ENCODE measurements at places on chromosomes 5 and 9. TPM values are rescaled to one million over a fixed set of nuclear protein-coding genes. Genes with fewer than 3 reads are reported as not detected.

Gene PPP2R2B
- 21.3 TPM for total RNA-seq

Gene PCSK1
- 2.7 TPM for total RNA-seq

Gene LECT2
- not detected for total RNA-seq

Gene BARHL1
- not detected for total RNA-seq

Gene NINJ1
- 39.7 TPM for total RNA-seq

Gene BHMT
- 2.3 TPM for total RNA-seq

Gene LCN12
- total RNA-seq: 0.69 TPM

Gene FSTL4
- 1.4 TPM for total RNA-seq

Gene LPCAT1
- total RNA-seq: 263 TPM
